ENCODE measurements at places on chromosomes 13 and 19. TPM values are rescaled to one million over a fixed set of nuclear protein-coding genes. Genes with fewer than 3 reads are reported as not detected.

GRCh38 chr13:22082030-22082429 is 411.2 kb downstream of the FGF9 start:
- no peak for DNase-seq

DNA sequence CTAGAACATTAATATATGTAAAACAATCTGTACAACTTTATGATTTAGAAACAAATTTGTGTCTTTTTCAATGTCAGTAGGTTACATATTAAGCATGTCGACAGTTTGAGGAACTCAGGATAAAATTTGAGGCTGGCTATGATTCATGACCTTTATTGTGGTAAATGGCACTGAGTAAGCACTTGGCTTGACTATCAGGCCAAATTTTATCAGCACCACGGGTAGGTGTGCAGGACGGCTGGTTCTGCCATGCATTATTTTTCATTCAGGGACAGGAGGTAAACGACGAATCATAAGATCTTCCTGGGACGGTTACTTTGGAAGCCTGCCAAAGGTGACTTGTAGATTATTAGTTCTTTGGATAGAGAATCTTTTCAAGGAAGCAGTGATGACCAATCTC is 19.9 kb upstream of the CYP4F8 start:
- no peak for DNase-seq

Gene RNF126
- 44.3 TPM for total RNA-seq

GRCh38 chr19:1156830-1157615 is 17.0 kb downstream of the SBNO2 start:
- no peak for DNase-seq

- no peak for DNase-seq
Measured at GRCh38 chr19:15141143-15141542, 33.9 kb downstream of the SYDE1 start.

Gene ADGRE2
- total RNA-seq = 0.88 TPM

- DNase-seq = no peak
Measured at GRCh38 chr19:5166262-5166661, 174.3 kb downstream of the PTPRS start.

Gene FDX2
- 1.5 TPM for total RNA-seq

Gene RGCC
- total RNA-seq = 288 TPM

Gene FCER2
- 0.28 TPM for total RNA-seq

DNA sequence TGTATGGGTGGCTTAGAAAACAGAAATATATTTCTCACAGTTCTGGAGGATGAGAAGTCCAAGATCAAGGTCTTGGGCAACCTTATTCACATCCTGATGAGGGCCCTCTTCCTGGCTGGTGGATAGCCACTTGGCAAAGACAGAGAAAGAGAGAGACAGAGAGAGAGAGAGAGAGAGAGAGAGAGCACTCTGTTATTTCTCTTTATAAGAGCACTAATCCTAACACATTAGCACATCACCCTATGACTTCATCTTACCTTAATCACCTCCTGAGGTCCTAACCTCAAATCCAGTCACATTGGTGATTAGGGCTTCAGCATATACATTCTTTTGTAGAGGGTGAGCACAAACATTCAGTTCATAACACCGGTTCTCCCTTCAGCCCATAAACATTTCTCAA is 430.3 kb downstream of the EFNB2 start:
- DNase-seq = no peak

Gene ZNF536
- 0.67 TPM for total RNA-seq

GRCh38 chr19:38304866-38305429 is 897 bp downstream of the C19orf33 start:
- no peak for DNase-seq

Gene EPSTI1
- total RNA-seq = 6.5 TPM

GRCh38 chr19:13408889-13409518 is 97.3 kb downstream of the CACNA1A start:
- no peak for DNase-seq

Gene FFAR2
- total RNA-seq = 0.21 TPM

Gene FLT3LG
- not detected for total RNA-seq

DNA sequence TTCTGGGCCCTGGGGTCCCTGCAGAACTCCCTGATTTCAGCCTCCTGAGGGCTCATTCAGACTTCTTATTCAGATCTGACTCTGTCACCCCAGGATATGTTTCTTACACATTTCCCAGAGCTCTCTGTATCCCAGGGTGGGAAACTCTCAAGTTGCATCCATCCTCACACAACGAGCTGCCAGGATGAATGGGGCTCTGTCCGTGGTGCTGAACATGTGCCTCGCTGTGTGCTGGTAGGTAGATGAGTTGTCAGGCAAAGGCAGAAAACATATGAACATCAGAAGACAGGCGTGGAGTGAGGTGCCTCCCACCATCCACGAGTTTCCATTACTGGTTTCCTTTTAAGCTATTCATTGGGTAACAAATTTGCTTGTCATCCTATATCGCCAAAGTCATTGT is 11.4 kb upstream of the IGFL1 start:
- no peak for DNase-seq

- DNase-seq = no peak
Measured at GRCh38 chr13:51772105-51772455, 31.9 kb downstream of the DHRS12 start.

DNA sequence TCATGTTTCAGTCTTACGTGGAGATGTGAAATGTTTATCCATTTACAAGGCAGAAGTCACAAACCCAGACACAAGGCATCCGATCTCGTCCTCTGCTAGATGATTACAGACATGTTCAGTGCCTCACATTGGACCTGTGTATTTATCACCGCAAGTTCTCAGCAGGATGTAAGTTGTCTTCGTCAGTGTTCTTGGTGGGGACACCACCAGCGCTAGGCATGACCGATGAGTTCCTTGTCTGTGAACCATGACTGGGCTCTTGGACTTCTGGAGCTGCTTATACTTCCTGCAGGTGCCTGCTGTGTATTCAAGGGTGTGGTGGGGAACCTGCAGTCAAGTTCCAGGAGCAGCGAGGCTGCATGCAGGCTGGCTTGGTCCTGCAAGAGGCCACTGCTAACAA is 105.4 kb downstream of the URI1 start:
- DNase-seq = no peak

DNA sequence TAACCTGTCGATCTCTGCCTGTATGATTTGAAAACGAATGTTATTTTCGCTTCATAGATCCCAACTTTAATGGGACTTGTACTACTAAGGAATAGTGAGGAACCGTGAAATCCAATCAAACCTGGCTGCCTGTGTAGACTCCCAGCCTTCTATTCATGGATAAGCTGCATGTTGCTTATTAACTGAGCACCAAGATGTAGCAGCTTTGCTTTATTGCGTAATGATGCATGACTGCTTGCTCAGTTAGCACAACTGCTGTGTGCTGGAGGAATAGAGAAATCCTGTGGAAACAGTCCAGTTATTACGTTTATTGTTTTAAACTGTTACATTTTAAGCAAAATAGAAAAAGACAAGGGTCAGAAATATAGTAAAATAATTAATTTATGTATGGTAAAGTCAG is 108.2 kb downstream of the SHISA2 start:
- no peak for DNase-seq

- no peak for DNase-seq
Measured at GRCh38 chr13:60494296-60494695, 97.3 kb downstream of the TDRD3 start.

DNA sequence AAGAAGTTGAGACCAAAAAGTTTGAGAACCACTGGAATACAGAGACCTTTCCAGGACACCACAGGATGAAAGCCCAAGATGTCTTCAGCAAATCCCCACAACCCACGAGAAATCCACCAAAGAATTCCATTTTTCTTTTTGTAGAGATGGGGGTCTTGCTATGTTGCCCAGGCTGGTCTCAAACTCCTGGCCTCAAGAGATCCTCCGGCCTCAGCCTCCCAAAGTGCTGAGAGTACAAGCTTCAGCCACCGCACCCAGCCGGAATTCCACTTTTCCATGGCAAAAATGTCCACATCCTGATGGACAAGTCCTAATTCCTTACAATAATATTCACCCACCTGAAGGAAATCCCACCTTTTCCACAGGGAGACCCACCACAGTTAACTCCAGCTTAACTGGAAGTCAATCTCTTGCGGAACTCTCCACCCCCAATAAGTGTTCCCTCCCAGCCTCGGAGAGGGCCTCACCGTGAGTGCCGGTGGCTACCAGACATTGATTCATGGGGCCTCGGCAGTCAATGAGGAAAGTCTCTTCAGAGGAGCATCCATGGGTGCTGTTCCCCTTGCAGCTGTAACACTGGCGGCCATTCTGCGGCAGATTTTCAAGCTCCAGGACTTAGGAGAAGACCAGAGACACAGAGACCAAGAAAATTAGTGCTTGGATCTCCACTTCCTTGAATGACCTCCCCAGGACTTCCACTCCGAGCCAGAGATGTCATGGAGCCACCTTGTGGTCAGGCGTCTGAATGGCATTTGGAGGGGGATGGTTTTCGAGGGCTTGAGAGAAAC is 12.3 kb upstream of the CADM4 start:
- peak; percentile 47 for DNase-seq

DNA sequence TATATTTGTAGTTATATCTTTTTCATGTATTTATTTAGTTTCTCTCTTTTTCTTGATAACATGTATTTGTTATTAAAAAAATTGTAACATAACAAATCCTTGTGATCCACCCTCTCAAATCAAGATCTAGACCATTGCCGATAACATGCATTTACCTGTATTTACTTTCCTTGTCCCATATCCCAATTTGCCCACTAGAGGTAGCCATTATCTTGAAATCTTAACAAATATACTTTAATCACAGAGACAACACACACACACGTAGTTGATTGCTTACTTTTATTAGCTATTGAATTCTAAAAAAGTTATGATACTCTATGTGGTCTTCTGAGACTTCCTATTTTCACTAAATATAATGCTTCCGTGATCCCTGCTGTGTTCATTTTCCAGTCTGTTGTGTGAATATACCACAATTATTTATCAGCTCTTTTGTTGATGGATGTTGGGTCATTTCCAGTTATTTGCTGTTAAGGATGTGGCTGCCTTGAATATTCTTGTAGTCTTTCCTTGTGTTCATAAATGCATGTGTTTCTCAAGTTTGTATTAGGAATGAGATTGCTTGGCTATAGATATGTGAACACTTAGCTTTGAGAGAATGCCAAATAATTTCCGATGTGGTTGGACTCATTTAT is 31.3 kb upstream of the ZMYM2 start:
- DNase-seq = no peak

DNA sequence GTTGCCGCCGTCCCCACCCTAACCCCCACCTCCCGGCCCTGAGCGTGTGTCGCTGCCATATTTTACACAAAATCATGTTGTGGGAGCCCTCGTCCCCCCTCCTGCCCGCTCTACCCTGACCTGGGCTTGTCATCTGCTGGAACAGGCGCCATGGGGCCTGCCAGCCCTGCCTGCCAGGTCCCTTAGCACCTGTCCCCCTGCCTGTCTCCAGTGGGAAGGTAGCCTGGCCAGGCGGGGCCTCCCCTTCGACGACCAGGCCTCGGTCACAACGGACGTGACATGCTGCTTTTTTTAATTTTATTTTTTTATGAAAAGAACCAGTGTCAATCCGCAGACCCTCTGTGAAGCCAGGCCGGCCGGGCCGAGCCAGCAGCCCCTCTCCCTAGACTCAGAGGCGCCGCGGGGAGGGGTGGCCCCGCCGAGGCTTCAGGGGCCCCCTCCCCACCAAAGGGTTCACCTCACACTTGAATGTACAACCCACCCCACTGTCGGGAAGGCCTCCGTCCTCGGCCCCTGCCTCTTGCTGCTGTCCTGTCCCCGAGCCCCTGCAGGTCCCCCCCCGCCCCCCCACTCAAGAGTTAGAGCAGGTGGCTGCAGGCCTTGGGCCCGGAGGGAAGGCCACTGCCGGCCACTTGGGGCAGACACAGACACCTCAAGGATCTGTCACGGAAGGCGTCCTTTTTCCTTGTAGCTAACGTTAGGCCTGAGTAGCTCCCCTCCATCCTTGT is 6.4 kb downstream of the YIPF2 start:
- no peak for DNase-seq

GRCh38 chr19:13483215-13483614 is 23.1 kb downstream of the CACNA1A start:
- DNase-seq = no peak

GRCh38 chr13:90956031-90956430 is 391.5 kb upstream of the MIR17HG start:
- DNase-seq = no peak

DNA sequence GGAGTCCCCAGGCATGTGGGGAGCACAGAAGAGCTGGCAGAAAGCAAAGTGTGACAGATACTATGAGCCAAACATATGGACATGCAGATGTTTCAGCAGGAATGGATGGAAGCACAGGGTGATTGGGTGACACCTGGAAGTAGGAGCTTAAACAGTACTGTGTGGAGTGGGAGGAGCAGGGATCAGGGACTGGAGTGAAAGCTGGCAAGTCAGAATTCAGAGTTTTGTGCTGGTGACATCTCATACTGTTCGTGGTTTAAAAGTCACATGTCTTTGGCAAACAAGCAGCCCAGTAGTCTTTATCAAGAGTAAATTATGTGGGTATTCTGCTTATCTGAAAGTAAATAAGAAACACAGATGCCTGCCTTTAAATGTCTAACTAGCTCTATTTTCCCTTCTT is 408.2 kb downstream of the COG6 start:
- DNase-seq = no peak

DNA sequence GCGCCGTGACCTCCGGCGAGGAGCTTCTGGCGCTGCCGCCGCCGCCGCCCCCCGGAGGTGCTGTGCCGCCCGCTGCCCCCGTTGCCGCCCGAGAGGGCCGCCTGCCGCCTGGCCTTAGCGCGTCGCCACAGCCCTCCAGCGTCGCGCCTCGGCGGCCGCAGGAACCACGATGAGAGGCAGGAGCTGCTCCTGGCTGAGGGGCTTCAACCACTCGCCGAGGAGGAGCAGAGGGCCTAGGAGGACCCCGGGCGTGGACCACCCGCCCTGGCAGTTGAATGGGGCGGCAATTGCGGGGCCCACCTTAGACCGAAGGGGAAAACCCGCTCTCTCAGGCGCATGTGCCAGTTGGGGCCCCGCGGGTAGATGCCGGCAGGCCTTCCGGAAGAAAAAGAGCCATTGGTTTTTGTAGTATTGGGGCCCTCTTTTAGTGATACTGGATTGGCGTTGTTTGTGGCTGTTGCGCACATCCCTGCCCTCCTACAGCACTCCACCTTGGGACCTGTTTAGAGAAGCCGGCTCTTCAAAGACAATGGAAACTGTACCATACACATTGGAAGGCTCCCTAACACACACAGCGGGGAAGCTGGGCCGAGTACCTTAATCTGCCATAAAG is 4.8 kb downstream of the PDX1 start:
- no peak for DNase-seq

- DNase-seq = no peak
Measured at GRCh38 chr13:110407531-110407930, 100.4 kb downstream of the COL4A2 start.

Gene KIR2DL3
- total RNA-seq = not detected

Gene MYH14
- 1.5 TPM for total RNA-seq

Gene GFY
- total RNA-seq = not detected

GRCh38 chr19:18349524-18350128 is 9.2 kb downstream of the PGPEP1 start:
- peak; percentile 58 for DNase-seq

Gene HSD17B14
- total RNA-seq = 8.8 TPM

Gene RHPN2
- 7.0 TPM for total RNA-seq

- peak; percentile 99 for DNase-seq
Measured at GRCh38 chr19:7920519-7921301, 572 bp downstream of the SNAPC2 start.

All from uterus (tissue), 4 donors.